Sciatic nerve (tissue), 2 donors: ENCODE measurements at places on chromosomes 6 and 20.

- no peak for DNase-seq
These were observed 77.2 kb downstream of the DNAH8 start for GRCh38 chr6:38792356-38792755.

GRCh38 chr20:3436864-3437574, 29.6 kb upstream of the DNAAF9 start:
- DNase-seq: no peak

GRCh38 chr6:21611485-21611884, 17.9 kb downstream of the SOX4 start:
- DNase-seq: no peak

DNA sequence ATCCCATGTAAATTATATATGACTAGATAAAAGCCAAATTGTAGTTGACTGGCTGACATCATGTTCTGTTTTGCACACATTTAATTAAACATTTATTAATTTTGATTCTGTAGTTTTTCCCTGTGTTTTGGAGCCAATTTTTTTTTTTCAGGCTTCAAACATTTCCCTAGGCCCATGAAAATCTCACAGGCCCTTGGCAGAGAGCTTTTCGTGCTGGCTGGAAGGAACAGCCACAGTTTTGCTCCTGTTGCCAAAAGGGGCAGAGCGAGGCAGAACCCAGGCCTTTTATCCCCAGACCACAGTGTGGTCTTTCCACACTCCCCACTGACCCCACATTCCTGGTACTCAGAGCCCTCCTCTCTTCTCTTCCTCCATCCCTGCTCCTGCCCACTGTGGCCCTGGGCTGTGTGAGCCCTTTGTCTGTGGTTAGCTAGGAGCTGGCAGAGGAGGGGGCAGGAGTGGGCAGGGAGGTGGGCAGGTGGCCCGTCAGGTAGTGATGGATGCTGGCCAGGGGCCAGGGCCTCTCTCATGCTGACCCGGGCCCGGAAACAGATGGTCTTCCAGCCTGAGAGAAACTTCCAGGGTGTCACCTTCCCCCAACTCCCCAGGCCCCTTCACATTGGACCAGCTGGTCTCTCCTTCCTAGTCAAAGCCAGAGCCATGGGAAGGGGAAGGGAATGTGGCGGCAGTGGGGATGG, 19.4 kb upstream of the CCM2L start:
- DNase-seq: no peak

DNA sequence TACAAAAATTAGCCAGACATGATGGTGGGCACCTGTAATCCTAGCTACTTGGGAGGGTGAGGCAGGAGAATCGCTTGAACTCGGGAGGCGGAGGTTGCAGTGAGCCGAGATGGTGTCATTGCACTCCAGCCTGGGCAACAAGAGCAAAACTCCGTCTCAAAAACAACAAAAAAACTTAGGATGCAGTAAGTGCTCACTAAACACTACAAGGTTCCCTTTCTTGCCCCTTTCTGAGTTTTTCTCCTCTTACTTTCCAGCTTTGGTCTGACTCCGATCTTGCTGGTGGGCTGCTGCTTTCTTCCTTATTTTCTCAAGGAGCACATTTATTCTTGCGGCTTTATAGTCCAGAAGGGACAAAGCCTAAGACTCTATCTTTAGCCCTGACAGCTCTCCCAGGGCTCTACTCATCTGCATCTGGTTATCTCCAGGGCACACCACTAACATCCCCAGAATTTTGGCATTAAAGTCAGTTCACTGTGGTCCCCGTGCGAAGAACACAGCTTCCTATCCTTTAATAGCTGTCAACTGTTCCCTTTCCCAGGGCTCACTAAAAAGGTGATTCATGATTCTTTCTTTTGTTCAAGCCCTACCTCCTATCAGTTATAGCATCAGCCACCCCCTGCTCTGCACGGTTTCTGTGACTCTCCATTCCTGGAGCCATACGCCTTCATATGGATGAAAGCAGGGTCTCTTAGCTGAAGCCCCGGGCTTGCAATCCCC, 17.1 kb upstream of the RPN2 start:
- DNase-seq: no peak

DNA sequence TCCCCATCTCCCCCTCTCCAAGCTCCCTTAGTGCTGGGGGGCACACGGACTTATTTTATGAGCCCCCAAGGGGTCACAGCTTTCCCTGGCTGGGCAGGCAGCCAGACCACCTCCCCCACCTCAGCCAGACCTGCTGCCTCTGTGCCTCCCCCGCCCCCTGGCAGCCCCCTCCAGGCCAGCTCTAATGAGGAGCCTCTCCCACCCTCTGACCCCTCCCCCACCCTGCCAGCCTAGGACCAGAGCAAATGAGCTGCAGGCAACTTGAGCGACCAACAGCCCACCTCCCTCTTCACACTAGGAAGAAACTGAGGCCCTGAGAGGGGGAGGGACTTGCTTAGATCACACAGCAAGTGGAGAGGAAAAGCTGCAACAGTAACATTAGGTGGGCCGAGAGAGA, 1.9 kb downstream of the GDF5 start:
- no peak for DNase-seq

GRCh38 chr6:112370946-112371345, 23.8 kb downstream of the RFPL4B start:
- no peak for DNase-seq

DNA sequence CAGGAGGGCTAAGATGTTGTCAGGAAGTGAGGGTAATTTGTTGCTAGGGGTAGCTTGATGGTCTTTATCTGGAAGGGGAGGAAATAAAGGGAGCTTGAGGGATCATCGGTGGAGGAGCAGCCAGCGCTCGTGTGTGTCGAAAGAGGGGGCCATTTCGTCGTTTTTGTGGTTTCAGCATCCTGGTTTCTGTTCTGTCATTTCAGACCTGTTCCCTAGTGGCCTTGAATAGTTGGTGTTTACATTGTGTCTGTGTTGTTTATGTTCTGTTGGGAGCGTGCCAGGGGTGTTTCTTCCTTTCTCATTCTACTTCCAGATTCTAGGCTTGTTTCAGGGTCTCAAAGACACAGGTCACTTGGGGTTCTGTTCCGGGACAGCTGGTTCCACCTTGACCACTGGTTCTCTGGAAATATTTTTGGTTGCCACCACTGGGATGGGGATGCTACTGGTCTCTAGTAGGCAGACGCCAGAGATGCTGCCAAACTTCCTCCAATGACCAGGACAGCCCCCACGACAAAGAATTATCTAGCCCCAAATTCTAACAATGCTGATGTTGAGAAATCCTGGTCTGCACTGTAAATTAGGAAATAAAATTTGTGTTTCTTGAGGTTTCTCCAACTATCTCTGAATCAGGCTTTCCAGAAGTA, 113.9 kb upstream of the NAA20 start:
- DNase-seq: no peak

DNA sequence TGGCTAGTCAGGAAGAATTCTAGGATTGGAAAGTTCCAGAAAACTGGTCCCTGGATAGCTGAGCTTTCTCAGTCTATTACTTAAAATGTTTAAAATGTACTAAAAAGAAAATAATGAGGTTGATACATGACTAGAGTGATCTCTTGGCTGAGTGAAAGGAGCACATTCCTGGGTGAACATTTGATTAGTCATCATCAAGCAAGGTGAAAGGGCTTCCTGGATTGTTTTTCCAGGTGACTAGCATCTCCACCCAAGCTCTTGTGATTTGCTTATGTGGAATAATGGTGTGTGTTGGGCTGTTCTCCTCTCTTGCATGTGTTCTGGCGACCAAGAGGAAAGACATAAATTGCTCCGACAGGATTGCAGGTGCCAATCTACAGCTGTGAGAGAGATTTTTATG, 42.9 kb downstream of the PKIB start:
- no peak for DNase-seq
